Astrocyte (in vitro differentiated cells and primary cell): ENCODE measurements at places on chromosomes 3 and 15.

DNA sequence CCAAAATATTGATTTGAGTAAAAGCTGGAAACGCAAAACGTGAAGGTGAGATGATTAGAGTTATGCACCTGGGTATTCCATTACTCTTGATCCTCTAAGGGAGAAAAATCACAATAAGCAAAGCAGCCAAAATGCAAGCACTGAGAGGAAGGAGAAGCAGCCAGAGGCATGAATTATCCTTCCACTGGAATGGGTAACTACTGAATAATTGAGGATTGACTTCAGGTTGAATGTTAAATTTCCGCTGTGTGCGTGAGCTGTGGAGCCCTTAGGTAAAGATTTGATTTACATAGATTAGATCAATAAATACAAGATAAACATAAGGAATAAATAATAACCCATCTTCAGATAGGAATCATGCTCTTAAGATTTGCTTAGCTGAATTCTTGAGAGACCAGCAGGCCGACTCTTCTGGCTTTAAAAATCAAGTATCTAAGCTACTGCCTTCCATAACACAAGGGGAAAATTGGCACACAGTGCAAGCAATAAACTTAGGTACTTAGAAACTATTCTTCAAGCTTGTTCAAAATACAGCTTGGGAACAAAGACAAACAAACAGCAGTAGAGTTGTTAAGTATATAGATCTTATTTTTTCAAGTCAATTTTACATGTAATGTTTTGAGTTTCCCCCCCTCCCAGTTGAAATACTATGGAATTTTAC lies 1459.5 kb downstream of the ZPLD1 start:
- no peak for DNase-seq

DNA sequence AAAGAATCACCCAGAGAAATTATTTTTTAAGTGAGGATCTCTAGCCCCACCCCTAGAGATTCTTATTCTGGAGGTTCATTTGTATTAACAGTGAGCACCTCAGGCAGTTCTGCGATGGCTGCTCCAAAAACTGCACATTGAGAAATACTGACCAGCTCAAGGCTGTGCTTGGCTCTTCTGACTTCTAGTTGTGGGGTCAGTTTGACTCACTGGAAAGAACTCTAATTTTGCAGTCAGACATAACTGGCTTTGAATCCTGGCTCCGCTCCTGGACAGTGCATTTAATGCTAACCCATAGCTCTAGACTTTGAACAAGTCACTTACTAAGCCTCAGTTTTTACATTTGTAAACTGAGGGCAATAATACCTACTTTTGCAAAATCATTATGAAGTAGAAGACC lies 123.6 kb upstream of the SKOR1 start:
- DNase-seq, result peak; percentile 36

- DNase-seq, result no peak
These were observed 161.2 kb upstream of the NSMCE3 start for GRCh38 chr15:29430831-29431230.

GRCh38 chr3:198093112-198093679 lies 133.2 kb downstream of the LMLN start:
- no peak for DNase-seq

DNA sequence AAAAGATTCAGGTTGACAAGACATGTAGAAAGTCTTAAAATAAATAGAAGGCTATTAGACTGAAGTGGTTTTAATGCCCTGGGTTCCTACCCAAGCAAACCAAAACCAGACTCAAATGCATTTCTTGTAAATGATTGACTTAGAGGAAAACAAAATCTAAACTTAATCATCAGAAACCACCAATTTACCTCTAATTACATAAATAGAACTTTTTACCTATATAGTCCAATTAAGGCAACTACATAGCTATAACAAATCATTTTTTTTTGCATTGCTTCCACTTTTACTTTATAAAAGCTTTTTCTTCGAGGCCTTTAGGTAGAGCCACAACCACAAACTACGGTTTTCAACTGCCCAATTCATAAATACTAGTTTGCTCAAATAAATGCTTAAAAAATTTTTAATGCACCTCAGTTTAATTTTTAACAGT lies 231.3 kb upstream of the ARHGEF26 start:
- DNase-seq, result no peak

DNA sequence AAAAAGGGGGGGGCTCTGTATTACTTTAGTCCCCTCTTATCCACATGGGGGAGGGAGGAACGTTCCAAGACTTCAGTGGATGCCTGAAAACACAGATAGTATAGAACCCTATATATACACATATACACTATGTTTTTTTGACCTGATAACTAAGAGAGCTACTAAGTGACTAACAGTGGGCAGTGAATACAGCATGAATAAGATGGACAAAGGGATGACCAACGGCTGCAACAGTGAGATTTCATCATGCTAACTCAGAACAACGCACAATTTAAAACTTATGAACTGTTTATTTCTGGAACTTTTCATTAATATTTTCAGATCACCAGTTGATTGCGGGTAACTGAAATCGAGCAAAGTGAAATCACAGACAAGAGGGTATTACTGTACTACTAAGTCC lies 7.3 kb downstream of the DCUN1D1 start:
- DNase-seq, result no peak

DNA sequence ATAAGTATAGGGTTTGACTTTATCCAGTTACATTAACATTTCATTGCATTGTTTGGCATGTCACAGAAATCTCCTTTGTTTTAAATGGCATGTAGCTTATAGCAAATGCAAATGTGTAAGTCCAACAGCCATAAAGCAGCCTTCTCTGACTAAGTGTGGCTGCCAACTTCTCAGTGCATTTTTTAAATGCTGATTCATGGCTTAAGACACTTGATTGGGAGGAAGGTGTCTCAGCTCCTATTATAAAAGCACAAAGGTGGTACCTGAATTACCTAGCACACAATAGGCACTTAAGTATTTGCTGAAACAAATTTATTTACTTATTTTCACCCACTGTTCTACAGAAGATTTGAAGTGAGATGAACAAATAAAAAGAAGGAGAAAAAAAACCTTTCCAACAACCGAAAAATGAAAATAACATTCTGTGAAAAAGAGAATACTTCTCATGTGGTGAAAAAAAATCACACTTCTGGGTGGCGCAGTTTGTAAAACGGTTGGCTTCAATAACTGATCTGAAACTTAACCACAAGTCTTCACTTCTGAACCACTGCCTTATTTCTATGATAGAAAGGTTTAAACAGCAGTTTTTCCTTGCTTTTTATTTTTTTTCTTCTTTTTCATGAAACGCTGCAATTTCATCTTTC lies 105.5 kb upstream of the ICE2 start:
- no peak for DNase-seq

DNA sequence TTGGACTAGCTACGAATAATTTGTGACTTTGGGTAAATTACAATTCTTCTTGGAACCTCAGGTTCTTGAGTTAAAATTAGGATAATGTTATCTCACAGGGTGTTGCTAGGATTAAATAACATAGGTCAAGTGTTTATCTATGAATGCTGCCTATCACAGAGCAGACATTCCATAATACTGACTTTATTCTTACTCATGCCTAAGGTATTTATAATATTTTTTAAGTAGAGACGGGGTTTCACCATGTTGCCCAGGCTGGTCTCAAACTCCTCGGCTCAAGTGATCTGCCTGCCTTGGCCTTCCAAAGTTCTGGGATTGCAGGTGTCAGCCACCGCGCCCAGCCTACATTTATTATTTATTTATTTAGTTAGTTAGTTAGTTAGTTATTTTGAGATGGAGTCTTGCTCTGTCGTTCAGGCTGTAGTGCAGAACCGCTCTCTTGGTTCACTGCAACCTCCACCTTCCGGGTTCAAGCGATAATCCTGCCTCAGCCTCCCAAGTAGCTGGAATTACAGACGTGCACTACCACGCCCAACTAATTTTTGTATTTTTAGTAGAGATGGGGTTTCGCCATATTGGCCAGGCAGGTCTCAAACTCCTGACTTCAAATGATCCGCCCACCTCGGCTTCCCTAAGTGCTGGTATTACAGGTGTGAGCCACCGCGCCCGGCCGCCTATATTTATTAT lies 741 bp upstream of the ZNF106 start:
- DNase-seq, result peak; percentile 74

- DNase-seq, result no peak
These were observed 133.7 kb downstream of the CHCHD6 start for GRCh38 chr3:126837773-126838172.

GRCh38 chr3:167437428-167438139 lies 36.3 kb downstream of the SERPINI2 start:
- DNase-seq, result no peak

DNA sequence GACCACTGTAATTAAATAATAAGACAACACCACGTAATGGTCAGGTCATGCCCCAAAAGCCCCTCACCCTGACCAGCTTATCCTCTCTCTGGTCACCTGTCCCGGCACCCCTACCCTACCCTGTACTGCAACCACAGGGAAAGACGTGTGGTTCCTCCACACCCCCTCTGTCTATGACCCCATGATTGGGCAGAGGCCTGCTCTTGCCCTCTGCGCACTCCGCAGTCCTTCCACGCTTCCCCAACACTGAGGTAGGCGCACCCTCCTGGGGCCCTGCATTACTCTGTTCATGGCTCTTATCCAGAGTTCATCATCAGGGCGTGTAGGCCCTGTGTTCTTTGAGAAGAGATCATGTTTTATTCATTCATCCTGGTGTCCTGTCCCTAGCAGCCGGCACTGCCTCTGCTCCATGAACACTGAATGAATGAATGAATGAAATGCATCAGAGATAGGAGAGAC lies 33.8 kb downstream of the MGLL start:
- no peak for DNase-seq

DNA sequence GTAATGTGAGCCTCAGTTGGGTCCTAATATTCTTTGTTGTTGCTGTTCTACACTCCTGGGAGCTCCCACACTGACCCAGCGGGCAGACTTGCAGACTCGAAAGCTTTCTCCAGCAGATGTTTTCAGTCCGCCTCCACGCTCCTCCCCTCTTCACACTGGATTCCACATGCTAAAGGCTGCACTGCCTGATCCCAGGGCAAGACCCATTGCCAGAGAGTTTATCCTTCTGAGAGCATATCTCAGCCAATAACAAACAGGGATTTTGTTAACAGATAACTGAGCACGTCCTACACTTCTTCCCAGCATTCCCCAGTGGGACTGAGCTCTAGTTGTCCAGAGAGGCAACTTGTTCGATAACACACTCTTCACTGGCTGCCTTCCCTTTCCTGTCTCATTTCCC lies 8.0 kb upstream of the COL6A6 start:
- DNase-seq, result no peak

DNA sequence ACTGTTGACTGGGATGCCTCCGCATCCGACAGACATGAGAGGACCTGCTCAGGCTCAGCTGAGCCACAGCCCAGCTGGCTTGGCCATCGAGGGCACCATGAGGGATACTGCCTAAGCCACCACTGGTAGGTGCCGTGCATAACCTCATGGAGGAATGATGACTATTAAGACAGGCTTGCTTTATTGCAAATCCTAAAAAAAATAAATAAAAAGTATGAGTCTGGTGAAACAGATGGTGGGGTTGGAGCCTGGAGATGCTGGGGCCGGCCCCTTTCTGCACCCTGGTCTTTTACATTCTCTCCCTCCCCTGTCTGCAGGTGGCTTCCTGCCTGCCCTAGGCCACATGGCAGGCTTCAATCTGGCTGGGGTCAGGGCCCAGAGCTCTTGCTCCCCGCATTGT lies 24.0 kb upstream of the RAD18 start:
- DNase-seq, result no peak

GRCh38 chr3:156787926-156788663 lies 38.1 kb upstream of the LEKR1 start:
- peak; percentile 97 for DNase-seq

DNA sequence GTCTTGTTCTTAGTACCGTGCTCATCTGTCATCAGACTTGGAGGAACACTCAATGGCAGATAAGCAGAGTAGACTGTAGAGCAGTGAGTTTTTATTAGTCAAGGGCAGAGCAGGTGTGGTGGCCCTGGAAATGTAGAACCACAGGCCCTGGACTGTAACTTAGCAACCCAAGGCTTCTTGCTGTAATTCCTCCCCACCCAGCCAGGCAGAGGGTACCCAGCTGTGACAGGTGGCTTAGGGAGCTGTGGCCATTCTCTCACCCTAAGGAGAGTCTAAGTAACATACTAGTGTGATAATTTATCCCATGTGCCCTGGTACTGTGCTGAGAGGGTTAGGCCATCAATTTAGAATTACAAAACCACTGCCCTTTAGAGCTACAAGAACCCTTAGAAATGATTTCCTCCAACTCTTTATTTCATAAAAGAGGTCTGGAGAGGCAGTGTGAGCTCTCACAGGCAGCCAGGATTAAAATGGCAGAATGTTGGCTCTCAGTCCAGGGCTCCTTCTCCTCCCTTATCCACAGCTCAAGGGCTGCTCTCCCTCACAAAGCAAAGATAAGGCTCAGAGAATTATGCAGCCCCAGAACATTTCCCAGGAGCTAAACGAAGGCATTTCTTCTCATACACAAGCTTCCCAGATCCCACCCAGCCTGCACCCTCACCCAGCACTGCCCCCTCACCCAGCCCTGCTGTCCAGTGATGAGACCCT lies 3.0 kb downstream of the POMGNT2 start:
- DNase-seq, result no peak

DNA sequence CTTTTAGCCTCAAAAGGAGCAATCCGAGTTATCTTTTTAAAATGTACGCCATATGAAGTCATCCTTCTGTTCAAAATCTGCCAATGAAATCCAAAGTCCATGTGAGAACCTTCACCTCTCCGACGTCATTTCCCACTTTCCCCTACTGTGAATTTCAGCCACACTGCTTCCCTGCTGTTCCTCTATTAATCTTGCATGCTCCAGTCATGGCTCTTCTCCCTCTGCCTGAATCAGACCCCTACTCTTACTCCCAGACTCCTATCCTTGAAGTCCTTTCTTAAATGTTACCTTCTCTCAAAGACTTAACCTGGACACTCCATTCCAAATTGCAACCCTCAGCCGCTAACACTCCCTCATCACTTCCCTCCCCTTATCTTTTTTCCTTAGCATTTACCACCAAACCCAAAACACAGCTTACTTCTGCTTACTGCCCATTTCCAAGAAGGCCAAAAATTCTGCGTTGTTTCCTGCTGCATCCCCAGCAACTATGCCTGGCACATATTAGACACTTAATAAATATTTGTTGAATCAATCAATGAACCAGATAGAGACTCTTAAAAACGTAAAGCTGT lies 1.2 kb downstream of the NKIRAS1 start:
- peak; percentile 40 for DNase-seq

- peak; percentile 47 for DNase-seq
These were observed 373.1 kb downstream of the FOXP1 start for GRCh38 chr3:71210257-71211007.
